ENCODE measurements at places on chromosomes 2 and 18.

- DNase-seq, result no peak
Observed at GRCh38 chr2:63027220-63027619, 23.4 kb upstream of the OTX1 start.

GRCh38 chr18:53478155-53478554, 746.3 kb downstream of the MBD2 start:
- no peak for DNase-seq

- peak; percentile 3 for DNase-seq
Observed at GRCh38 chr2:74876081-74876886, 42.4 kb downstream of the HK2 start.

DNA sequence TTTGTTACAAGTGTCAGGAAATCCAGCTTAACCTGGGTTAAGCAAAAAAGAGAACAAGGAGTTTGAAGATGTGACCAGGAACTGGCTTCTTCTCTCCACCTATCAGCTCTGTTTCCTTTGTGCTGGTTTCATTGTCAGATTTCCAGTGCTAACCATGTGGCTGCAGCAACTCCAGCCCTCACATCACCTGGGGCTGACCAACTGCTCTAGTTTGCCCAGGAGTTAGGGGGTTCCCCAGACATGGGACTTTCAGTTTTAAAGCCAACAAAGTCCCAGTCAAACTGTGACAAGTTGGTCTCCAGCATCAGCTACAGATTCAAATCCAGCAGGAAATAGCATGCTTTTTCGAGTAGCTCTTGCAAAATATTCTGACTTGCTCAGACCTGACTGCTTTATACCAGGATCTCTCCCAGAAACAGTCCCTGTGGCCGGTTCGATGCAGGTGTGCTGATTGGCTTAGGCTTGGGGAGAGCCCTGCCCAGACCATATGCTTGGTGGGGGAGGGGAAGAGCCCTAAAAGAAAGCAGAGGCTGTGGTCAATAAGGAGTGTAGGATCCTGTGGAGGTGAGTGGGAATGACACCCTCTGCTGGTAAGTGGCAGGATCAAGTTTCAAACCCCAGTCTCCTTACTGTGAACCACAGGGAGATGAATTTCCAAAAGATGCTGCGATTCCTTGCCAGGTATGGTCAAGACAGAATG, 49.5 kb downstream of the KCNE4 start:
- DNase-seq, result no peak

DNA sequence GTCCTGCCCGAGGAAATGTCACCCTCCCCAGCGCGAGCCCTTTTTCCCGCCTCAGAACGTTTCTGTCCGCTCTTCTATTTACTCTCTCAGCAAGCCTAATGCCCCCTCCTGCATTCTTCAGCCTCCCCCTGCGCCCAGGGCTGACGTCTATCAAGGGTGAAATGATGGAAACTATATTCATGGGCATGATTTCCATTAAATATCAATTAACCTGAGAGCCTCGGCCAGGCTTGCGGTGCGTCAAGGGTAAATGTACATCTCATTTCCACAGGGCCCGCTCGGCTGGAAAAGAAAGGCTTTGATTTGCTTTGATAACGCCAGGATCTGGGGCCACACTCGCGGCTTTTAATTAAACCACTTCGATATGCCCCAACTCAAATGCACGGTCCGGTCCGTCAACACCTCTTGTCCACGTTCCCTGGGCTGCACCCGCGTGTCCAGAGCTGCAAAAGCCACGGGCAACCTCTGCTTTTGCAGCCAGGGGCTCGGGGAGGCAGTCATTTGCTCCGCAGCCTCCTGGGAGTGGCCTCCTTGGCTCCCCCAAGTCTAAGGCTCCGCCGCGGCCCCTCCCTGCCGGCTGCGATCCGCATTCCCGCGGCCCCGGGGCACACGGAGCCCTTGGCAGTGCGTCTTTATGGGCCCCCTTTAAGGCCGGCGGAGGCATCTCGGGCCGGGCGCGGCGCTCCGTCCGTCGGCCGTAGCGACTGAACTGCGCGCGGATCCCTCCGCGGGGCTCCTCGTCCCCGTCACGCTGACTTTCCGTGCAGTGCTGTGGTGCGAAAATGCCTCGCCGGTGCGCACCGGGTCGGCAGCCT, at the start of gene HOXD8:
Gene HOXD8 (plus strand): TSS at position 724 of the 815 bp plus-strand sequence. CDS start 662 bp downstream, outside the sequence.
- no peak for DNase-seq

DNA sequence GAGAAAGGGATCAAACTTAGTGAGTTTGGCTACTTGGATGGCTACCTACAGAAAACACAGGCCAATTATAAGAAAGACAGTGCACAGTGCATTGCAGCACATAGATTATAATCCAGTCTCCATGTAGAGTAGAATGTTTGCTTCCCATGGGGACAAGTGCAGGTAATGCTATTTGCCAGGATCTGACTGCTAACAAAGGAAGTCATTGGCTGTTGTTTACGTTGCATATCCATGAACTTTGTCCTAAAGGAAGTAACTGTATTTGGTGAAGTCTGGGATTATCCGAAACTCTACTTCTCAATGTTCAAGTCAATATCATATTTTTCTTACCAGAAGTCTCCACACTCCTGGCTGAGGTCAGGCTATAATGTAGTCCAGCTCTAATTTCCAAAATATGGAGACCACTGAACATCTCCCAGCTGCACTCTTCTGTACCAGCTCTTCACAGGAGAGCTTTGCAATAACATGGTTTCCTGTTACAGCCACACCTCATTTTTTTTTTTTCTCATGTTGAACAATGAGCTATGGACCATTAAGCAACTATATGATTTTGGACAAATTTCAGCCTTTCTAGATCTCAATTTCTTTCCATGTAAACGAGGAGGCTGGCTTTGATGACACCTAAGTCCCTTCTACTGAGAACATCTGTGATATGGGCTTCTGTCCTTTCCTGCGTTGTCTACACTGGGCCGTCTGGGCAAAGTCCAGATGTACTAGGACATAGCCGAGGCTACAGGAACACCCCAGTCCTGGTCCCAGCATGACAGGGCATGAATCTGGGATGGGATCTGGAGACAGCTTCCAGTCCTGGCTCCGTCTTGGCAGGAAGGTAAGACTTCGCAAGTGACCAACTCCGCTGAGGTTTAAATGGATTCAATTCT, 154.8 kb downstream of the LAMA1 start:
- DNase-seq, result no peak

- DNase-seq, result no peak
Observed at GRCh38 chr2:100178085-100178788, 35.8 kb upstream of the AFF3 start.

DNA sequence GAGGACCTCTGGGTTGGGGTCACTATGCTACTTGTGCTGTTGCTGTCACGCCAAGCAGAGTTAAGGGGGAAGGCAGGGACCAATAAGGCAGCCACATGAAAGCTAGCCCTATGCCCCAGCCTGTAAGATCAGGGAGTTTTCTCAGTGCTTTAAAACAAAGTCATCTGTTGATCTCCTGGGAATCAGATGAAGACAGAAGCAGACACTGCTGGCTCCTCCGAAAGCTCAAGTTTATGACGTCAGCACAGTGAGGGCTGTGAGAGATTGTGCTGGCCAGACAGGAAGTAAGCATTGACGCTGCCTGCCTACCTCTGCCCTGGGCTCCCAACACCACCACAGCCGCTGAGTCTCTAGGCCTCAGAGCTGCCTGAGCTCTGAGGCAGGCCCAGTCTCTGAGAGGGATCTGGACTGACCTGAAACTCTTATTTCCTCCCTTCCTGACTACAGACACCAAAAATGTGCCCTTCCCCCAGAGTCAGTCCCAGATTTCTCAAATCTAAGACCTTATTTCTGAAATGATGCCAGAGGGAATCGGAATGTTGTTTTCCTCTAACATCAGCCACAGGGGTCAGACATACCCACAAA, 118.1 kb upstream of the EPAS1 start:
- DNase-seq, result peak; percentile 6

- no peak for DNase-seq
Observed at GRCh38 chr2:237092920-237093781, 7.5 kb downstream of the COPS8 start.

- DNase-seq, result no peak
Observed at GRCh38 chr2:213285404-213285803, 1.1 kb downstream of the SPAG16 start.

DNA sequence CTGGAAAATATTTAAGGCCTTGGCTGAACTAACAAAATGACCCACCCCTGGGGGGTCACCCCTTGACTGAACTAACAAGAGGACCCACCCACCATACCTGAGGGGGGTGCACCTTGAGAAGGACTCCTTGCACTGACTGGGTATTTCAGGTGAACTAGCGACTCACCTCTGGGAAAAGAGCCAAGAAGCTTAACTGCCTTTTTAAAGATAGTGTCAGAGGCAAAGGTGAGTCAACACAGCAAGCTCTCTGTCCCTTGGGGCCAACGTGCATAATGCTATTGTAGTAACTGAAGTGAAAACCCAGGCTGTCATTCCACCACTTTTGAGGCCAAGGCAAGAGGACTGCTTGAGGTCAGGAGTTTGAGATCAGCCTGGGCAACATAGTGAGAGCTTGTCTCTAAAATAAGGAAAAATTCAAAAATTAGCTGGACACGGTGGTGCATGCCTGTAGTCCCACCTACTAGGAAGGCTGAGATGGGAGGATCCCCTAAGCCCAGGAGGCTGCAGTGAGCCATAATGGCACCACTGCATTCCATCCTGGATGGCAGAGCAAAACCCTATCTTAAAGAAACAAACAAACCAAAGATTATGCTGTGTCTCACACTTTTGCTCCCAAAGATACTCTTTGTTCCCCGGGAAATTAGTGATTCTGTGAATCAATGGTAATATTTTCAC, 36.4 kb upstream of the ZCCHC2 start:
- peak; percentile 13 for DNase-seq

DNA sequence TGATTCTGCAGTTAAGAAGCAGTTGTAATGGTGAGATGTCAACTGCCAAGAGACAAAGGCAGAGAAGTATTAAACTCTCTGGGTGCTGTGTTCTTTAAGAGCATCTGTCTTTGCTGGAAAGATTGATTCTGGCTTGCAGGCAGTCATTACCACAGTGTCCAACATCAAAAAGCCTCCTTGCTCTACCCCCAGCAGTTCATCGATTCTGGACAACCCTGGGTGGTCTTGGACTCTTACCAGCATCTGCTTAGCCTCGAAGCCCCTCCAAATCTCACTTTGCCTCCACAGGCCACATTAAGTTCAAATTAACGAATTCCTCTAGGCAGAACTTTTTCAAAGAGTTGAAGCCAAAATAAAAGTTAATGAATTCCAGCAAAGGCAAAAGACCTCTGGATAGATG, 1061.4 kb downstream of the TSN start:
- no peak for DNase-seq

- DNase-seq, result no peak
Observed at GRCh38 chr2:207318181-207318628, 152.5 kb upstream of the KLF7 start.

DNA sequence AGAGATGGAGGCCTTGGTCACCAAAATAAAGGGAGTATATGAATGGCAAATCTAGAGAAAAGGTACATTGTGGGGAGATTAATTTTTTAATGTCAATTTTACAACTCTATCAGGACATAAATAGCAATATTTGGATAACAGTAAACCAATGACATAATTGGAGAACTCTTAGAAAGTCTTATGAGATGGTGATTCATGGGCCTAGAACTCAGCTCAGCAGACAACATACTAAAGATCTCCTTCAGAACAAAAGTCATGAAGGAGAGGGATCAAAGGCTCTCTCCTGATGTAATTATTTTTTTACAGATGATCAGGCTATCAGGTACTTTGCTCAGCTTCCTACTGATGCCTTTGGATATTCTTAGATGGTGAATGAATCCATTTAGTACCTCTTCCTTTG, 90.0 kb downstream of the CRACDL start:
- DNase-seq, result no peak

DNA sequence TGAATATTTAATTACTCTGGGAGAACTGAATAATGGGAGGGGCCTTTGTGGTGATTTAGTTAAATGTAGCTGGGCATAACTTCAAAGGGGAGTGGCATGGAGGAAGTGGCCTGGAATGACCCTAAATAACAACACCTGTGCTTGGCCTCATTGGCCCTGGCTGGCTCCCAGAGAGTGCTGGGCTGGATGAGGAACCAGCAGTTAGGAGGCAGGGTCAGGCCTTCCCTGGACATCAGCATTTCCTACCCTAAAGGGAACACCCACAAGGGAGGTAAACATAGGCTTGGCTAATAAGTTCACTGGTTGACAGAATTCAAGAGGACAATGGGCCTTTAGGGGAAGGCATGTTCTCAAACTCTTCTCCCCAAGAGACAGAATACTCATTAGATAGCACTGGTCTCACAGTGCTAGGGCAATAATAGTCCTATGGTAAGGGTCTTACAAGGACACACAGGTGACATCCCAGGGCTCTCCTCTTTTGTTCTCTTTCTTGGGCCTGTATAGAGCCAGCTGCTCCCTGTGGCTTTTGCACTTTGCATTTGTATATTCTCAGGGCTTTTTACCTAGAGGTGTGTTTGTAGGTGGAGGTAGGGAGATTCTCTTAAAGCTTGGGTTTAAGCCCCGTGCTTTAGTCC, 106.8 kb downstream of the ZNF519 start:
- no peak for DNase-seq

DNA sequence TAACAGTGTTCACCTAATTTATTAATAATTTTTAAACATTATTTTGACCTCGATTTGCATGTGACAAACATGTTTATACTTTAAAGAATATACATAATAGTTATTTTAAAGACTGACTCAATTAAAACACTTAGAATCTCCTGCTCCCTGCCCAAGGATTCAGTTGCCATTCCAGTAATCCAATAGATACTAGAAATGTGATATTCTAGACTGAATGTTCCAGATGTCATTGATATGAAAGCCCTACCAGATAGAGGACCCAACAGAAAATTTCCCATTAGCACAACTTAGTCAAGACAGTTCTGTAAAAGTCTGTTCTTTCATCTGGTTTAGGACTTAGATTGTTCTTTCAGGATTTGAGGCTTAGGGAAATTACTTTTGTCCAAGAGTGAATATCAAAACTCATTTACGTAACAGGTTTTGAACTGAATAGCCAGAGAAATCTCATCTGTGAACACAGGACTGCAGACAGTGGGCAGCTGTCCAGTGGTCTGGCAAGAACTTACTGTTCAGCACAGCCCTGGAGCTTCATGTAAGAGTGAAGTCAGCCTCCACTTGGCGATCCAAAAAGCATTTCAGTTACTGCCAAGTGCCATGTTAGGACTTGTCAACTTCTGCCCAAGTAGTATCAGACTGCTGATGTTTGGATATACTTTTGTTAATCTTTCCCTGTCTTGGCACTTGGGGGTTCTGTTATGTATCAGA, 77.5 kb downstream of the OSBPL6 start:
- no peak for DNase-seq

DNA sequence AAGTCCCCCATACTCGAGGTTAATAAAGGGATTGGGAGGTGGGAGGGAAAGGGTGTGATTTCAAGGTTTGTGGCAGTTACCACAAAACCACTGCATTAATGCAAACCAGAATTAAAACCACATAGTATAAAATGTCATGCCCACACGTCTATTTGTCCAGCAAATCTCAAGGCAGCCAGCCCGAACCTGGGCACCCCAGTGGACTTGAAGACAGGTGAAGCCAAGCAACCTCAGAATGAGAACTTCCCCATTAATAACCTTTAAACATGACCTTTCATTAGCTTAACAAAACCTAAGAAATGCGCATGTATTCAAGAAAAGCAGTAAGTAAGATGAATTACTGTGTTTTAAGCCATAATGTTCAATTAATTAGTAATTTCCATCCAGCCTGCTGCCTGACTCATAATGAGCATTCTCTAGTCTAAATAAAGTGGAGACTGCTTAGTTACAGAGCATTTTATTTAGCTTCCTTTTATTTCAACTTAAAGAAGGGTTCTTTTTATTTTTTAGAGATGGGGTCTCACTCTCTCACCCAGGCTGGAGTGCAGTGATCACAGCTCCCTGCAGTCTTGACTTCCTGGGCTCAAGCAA, 229.6 kb downstream of the FAM210A start:
- no peak for DNase-seq
